ENCODE measurements at places on chromosomes 12 and 14.

DNA sequence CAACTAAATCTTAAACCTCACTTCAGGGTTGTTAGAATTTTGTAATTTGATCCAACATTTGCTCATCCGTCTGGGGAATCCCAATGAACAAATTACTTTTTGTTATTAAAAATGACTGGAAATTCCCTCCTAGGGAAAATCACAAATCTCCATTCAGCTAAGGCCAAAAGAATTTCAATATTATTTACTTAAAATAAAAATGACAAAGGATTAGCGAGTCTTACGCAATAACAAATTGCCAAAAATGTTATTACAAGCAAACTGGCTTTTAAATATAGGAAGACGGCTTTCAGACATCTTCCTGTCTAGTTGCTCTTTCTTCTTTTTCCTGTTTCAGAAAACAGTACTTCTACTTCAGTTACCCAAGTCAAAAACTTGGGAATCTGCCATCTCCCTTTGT, 92.4 kb upstream of the TSPAN8 start:
- DNase-seq, result no peak

DNA sequence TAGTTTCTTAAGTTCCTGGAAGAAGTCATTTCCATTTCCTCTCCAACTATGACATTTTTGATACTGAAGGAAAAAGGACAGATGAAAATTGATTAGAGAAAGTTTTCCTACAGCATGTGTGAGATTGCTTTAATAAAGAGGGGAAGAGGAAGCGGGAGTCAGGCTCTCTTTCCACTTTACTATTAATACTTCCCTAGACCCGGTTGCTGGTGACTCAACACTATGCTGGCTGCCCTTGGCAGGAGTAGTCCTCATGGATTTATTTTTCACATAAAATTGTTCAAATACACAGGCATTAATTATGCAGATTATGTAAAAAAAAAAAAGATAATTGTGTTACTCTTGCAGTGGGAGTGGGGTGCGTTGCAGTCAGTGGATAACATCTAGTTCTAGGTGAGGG, 293.4 kb downstream of the EGLN3 start:
- no peak for DNase-seq

GRCh38 chr14:70257526-70257925, 68.8 kb upstream of the SLC8A3 start:
- no peak for DNase-seq

DNA sequence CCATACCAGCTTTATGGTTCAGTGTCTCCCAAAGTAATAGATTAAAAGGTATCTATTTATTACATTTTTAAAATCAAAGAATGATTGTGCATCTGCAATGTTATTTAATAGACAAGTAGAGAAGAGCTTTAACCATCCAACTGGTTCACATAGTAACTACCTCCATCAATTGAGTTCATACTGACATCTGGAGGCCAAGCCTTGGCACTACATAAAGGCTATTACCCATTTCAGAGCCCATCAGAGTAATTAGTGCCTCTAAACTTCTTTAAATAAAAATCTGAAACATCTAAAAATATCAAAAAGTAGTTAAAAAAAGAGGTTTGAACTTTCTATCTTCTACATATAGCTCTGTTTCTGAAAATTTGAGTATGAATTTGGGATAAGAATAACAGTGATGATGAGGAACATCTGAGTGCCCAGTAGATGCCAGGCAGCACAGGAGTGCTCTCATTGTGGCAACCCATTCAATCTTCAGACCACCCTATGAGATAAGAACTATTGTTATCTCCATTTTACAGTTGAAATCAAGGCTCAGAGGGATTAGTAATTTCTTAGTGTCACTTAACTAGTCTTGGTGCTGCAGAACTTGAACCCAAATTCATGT, 132.9 kb upstream of the DAAM1 start:
- peak; percentile 43 for DNase-seq

DNA sequence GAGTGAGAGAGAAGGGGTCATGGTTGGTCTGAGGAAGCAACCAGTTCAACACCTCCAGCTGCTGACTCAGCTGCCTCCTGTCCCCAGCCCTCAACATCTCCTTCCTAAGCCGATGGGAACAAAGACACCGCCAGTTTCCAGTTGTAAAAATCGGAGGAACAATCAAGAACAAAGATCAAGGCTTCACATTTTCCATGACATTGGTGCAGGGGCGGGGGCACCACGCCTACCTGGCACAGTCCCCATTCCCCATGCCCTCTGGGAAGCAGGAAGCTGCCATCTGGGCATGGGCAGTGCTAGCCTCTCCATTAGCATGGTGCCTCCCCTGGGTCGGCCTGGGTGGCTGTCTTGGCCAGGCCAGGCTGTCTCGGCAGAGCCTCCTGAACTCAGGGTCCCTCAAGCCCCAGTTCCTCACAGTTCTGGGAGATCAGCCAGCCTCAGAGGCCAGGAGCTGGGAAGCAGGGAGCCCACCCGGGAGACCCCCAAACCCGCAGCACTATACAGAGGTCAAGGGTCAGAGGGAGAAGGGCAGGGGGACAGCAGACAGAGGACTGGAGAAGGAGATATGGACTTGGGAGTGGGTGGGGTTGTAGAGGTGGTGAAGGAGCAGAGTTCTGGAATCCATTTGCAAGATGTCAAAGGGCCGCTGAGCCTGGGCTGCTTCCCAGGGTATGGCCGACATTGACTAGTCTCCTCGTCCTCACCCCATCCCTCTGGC, 19.6 kb upstream of the TMEM106C start:
- DNase-seq, result no peak

- DNase-seq, result no peak
These were observed 84.6 kb downstream of the SLC38A6 start for GRCh38 chr14:61065656-61066055.

DNA sequence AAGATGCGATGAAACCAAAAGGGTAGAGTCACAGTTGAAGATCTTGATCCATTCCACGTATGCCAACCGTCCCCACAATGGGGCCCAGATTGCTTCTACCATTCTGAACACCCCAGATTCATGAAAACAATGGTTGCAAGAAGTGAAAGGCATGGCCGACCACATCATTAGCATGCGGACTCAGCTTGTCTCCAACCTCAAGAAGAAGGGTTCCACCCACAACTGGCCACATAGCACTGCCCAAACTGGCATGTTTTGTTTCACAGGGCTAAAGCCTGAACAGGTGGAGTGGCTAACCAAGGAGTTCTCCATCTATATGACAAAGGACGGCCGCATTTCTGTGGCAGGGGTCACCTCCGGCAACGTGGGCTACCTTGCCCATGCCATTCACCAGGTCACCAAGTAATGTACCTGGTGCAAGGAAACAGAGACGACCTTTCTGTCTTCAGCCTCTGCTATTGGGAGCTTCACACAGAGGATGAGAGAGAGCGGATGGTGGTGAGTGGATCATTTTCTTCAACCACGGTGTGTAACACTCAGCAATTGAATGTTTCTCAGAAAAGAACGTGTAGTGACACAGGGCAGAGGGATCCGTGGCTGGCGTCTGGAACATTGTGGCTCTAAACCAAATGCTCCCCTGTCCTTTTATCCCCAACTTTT, 26.8 kb upstream of the CLEC2D start:
- no peak for DNase-seq

- peak; percentile 84 for DNase-seq
These were observed 404 bp upstream of the CCDC91 start for GRCh38 chr12:28189784-28190320.

GRCh38 chr12:94620621-94621020, 29.7 kb downstream of the TMCC3 start:
- no peak for DNase-seq

GRCh38 chr14:66650491-66650911, 142.6 kb downstream of the GPHN start:
- no peak for DNase-seq

GRCh38 chr14:104586832-104587620, 7.5 kb downstream of the C14orf180 start:
- DNase-seq, result peak; percentile 75

Measured in NCI-H2171 (cell line).